Regular cardiac myocyte (primary cell): ENCODE measurements at places on chromosomes 7 and 10. TPM values are rescaled to one million over a fixed set of nuclear protein-coding genes. Genes with fewer than 3 reads are reported as not detected.

PRSS37 gene
- not detected in 2 replicates for total RNA-seq

ZNF804B gene
- not detected in 2 replicates for total RNA-seq

PCLO gene
- 0.19 and 0.56 TPM in 2 replicates for total RNA-seq

TMEM140 gene
- 5.0 and 18.6 TPM in 2 replicates for total RNA-seq

ACBD7 gene
- 0.85 and 1.2 TPM in 2 replicates for total RNA-seq

CYP2C19 gene
- not detected in 2 replicates for total RNA-seq

PDIA4 gene
- total RNA-seq, result 558 and 610 TPM in 2 replicates

TBL2 gene
- total RNA-seq, result 94.3 and 111 TPM in 2 replicates

SRRM3 gene
- total RNA-seq, result 0.38 and 0.56 TPM in 2 replicates

GSTO2 gene
- total RNA-seq, result 2.3 and 2.5 TPM in 2 replicates

PBLD gene
- total RNA-seq, result 6.1 and 7.3 TPM in 2 replicates

SNCG gene
- 26.3 and 36.1 TPM in 2 replicates for total RNA-seq

ITPRID1 gene
- total RNA-seq, result not detected in 2 replicates

CALU gene
- total RNA-seq, result 1,245 and 1,624 TPM in 2 replicates

C10orf88 gene
- total RNA-seq, result 11.3 and 11.9 TPM in 2 replicates

RNLS gene
- total RNA-seq, result 15.7 and 21.1 TPM in 2 replicates

INA gene
- 1.1 and 1.2 TPM in 2 replicates for total RNA-seq

CDK14 gene
- 39.7 and 46.8 TPM in 2 replicates for total RNA-seq

HTR5A gene
- total RNA-seq, result not detected in 2 replicates

DYDC2 gene
- not detected in 2 replicates for total RNA-seq

HOXA6 gene
- total RNA-seq, result 0.28 TPM in 1 of 2 replicates, not detected in the other

ZNF117 gene
- 5.8 and 14.4 TPM in 2 replicates for total RNA-seq

CUZD1 gene
- 0.28 and 0.38 TPM in 2 replicates for total RNA-seq

FAM200A gene
- 7.0 and 7.7 TPM in 2 replicates for total RNA-seq

LLCFC1 gene
- not detected in 2 replicates for total RNA-seq

PRTFDC1 gene
- total RNA-seq, result 8.5 and 15.7 TPM in 2 replicates

SH2D4B gene
- under 0.01 TPM in 2 replicates for total RNA-seq

IRF5 gene
- total RNA-seq, result under 0.01 and 0.56 TPM in 2 replicates

C10orf105 gene
- total RNA-seq, result under 0.01 TPM in 1 of 2 replicates, not detected in the other

CH25H gene
- 1.4 and 2.9 TPM in 2 replicates for total RNA-seq

SFTPA2 gene
- not detected in 2 replicates for total RNA-seq

PAX4 gene
- not detected in 2 replicates for total RNA-seq

WDR91 gene
- total RNA-seq, result 6.2 and 6.7 TPM in 2 replicates

TCAF2 gene
- 6.5 and 7.1 TPM in 2 replicates for total RNA-seq

ELAPOR2 gene
- total RNA-seq, result 7.1 and 28.2 TPM in 2 replicates

UPK3BL1 gene
- total RNA-seq, result 1.7 and 6.5 TPM in 2 replicates

ZFAND4 gene
- 7.6 and 8.4 TPM in 2 replicates for total RNA-seq

MEOX2 gene
- total RNA-seq, result 12.1 and 43.3 TPM in 2 replicates

TET1 gene
- 1.7 and 4.2 TPM in 2 replicates for total RNA-seq

GJD4 gene
- total RNA-seq, result not detected in 2 replicates

CTAGE4 gene
- total RNA-seq, result 0.19 and 0.28 TPM in 2 replicates

GPNMB gene
- total RNA-seq, result 6.7 and 50.5 TPM in 2 replicates

RSPH10B2 gene
- 0.85 TPM in 1 of 2 replicates, not detected in the other for total RNA-seq

TUBAL3 gene
- under 0.01 TPM in 1 of 2 replicates, not detected in the other for total RNA-seq

PLA2G12B gene
- total RNA-seq, result not detected in 2 replicates

FBXL13 gene
- total RNA-seq, result 0.96 and 3.7 TPM in 2 replicates

PNLIPRP2 gene
- total RNA-seq, result not detected in 2 replicates

COL26A1 gene
- total RNA-seq, result under 0.01 TPM in 1 of 2 replicates, not detected in the other

CYP17A1 gene
- total RNA-seq, result not detected in 2 replicates

AKR1B15 gene
- not detected in 2 replicates for total RNA-seq

CPA2 gene
- not detected in 2 replicates for total RNA-seq

LIPJ gene
- total RNA-seq, result not detected in 2 replicates

PPP1R3C gene
- 59.6 and 181 TPM in 2 replicates for total RNA-seq

CALML5 gene
- not detected in 2 replicates for total RNA-seq

PHKG1 gene
- total RNA-seq, result 1.4 TPM in 1 of 2 replicates, not detected in the other

IFIT1B gene
- not detected in 2 replicates for total RNA-seq

CTTNBP2 gene
- total RNA-seq, result 0.28 and 0.58 TPM in 2 replicates
